Astrocyte of the hippocampus (primary cell): ENCODE measurements at places on chromosomes 4 and X.
A peak's percentile ranks its signal among the peaks of the same experiment; 100 is the strongest.

DNA sequence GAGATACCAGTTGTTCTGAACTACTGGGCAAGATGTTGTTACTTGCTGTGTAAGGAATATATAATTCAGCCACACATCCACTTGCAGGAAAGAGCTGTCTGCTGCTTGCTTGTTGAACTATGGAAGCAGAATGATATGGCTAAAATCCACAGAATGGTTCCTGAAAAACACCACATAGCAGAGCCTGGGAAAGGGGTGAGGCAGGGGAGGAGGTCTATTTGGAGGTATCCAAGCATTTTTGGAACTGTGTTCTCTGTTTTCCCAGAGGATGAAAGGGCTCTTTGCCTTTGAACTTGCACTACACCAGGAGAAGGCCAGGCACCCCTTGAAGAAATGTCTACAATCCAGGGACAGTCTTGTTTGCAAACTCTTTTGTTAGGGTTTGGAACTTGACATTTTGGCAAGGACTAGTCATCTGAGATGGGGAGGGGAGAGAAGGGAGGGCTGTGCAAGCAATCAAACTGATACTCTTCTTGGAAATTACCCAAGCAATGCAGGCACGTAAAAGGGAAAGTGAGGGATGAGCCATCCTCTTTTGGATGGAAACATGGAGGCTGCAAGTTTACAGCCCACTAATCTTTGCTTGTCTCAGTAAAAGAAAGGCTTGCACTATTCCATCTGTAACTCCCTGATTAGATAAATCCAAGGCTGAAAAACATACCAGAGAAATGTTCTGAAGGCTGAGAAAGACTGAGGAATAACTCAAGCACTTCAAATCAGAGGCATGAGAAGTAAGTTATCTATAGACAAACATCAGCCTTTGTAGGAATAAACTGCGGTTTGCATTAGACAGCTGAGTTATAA is 141.0 kb downstream of the TSPAN5 start:
- peak; percentile 29 for DNase-seq

DNA sequence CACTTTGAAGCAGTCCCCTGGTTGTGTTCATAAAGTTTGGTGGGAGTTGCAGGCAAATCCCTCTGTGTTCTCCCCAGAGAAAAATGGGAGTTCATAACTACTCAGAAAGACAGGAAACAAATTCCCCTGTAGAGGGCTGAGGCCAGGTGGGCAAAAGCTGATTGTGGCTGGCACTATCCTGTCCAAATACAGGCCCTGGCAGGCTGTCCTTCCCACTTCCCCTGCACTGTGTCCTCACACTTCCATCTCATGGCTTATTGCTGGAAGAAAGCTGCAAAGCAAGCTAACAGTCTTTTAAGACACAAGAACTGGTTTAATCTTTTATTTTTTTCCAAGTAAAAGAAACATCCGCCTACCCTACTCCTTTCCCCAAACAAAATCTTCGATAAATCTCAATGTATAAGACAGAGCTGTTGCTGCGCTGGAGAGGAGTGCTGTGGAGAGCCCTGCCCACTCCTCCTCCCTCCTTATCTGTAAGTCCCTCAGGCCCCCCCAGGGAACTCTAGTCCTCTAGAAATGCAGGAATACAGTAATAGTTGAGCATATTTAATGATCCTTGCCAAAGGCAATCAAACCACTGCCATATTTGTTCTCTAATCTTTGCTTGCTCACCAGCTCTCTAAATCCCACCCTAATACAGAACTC is 14.0 kb downstream of the TAPT1 start:
- no peak for DNase-seq

- DNase-seq = no peak
Measured at GRCh38 chr4:2930758-2931511, 32.3 kb downstream of the NOP14 start.

GRCh38 chr4:88791274-88791673 is 93.6 kb upstream of the NAP1L5 start:
- DNase-seq = peak; percentile 60

DNA sequence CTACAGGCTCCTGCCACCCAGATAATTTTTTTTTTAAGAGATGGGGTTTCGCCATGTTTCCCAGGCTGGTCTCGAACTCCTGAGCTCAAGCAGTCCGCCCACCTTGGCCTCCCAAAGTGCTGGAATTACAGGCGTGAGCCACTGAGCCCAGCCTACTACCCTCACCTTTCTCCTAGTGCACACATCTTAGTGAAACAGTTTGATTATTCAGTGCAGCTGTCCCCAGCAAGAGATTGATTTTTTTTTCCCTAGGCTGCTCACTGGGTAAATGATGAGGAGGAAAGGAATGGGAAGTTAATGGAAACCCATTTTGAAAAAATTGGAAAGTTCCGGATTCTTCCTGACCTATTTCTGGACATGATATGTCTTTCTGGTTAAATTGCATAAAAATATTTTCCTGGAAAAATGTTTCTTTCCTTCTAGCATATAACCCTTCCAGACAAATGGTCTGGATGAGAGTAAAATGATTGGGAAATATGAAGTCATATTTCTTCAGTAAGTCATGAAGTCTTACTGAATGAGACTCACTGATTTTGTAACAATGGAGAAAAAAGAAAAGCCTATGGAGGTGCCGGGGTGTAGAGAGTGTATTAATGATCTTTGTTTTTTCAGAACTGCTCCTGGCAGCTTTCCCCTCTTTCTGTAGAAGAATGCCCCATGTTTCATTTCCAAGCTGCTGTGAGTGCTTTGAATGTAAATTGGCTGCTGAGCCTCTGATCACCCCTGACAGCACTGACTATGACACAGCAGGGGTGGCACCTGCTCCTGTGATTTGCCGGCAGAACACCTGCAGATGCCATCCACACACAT is 19.5 kb upstream of the ZNF41 start:
- DNase-seq = peak; percentile 17

GRCh38 chr4:126221717-126222340 is 907.1 kb downstream of the FAT4 start:
- no peak for DNase-seq

DNA sequence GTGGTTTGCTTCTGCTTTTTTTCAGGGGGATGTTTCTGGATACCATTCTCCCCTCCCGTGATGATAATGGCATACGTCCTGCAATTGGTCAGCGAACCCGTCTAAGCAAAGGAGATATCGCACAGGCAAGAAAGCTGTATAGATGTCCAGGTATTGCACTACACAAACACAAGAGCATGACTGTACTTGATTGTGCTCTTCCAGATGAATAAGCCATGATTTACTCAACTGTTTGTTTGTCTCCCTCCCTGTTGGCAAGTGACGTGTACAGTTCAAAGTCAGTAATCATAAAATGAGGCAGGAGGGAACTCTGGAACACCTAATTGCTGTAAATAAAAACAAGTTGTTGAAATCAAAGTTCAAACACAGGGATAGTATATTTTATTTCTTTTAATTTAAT is 141.4 kb downstream of the TLL1 start:
- peak; percentile 70 for DNase-seq

- peak; percentile 67 for DNase-seq
Measured at GRCh38 chrX:140918398-140919038, 83.9 kb upstream of the SPANXB1 start.

- DNase-seq = no peak
Measured at GRCh38 chr4:104500442-104500841, 5.7 kb upstream of the CXXC4 start.

DNA sequence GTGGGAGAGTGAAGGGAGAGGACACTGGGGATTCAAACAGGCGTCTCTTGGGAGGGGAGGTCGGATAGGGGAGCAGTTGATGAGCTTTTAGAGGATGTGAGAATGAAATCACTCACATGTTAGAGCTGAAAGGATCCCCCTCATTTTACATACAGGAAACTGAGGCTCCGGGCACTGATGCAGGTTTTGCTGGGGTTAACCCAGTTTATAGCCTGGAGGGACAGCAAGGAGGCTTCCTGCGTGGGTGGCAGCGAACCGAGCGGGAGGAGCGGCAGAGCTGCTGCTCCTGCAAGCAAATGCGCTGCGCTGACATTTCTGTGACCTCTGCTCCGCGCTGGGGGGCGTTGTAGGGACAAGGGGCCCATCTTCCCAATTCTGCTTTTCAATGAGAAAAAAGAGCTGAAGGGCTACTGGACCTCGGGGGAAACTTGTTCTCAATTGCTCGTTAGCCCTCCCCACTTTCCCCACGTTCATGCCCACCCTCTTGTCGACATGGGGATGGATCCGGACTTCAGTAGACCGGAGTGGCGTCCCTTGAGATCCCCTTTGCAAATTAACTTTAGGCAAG is 1.2 kb upstream of the NEUROG2 start:
- DNase-seq = peak; percentile 7

- DNase-seq = no peak
Measured at GRCh38 chr4:30865691-30866090, 145.5 kb downstream of the PCDH7 start.

GRCh38 chr4:184163813-184164212 is 53.9 kb downstream of the ENPP6 start:
- peak; percentile 75 for DNase-seq

DNA sequence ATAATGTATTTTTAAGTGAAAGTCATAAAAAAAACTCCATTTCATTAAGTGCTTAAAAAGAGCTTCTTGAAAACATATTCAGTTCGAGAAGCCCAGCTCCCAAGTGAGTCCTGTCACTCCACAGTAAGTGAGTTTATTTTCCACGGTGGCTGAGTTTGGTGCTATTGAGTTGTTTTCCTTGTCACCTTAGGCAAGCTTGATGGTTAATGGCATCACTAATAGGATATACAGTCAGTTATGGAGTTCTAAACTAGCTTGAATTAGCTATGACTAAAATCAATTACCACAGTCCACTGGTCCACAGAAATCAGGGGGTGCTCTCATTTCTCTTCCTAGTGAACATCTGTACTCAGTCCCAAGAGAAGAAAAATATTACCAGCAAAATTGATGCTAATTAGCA is 1526.2 kb upstream of the IGFBP7 start:
- DNase-seq = no peak

GRCh38 chr4:100581337-100581736 is 63.5 kb upstream of the EMCN start:
- DNase-seq = no peak

DNA sequence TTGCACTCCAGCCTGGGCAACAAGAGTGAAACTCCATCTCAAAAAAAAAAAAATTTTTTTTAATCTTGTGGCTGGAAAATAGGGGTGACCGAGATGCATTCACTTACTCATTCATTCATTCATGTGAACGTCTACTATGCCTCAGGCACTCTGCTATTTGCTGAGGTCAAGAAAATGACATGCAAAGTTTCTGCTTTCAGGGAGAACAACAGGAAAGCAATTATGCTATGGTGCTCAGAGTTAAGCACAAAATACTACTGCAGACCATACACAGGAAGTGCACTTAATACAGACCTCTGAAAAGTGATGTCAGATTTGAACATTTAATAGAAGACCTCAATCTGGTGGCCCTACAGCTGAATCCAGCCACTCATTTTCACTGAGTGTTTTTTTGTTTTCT is 59.6 kb upstream of the DUSP21 start:
- DNase-seq = no peak

DNA sequence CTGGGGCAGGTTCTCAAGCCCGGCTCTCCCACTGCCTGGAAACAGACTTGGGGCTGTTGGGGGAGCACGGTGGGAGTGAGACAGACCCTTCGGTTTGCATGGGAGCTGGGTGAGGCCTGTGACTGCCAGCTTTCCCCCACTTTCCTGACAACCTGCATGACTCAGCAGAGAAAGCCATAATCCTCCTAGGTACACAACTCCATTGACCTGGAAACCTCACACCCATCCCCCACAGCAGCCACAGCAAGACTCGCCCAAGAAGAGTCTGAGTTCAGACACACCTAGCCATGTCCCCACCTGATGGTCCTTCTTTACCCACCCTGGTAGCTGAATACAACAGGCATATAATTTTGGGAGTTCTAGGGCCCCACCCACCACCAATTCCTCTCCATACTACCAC is 57.6 kb upstream of the UBQLN2 start:
- no peak for DNase-seq

DNA sequence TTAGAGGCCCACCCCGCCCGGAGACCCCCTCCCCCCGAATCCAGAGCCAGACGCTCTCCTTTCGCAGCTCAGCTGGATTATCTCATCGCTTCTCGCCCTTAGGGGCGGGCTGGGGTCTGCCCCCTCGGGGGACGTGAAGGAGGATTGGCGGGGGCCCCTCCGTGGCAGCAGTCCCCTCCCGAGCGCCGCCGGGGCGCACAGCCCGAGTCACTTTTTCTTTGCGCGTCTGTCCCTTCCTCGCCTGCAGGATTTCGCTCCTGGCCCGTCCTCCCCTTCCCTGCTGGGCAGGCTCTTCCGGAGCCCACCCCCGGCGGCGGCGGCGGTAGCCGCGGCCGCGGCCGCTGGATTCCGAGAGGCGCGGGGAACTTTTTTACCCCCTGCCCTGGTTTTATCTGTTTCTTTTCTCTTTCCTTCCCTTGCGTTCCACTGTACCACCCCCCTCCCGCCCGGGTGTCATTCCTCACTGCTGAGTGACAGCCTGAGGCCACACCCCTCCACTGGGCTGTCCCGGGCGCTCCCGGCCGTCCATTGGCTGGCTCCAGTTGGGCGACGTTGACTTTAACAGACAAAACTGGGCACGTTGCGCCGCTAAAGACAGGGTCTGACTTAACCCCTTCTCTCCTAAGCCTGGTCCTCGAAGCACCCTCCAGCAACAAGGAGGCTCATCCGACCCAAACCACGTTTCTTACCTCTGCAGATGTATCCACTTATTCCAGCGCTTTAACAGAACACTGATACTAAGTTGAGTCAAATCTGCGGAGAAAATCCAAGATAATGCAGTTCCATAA is 492 bp upstream of the NKX3-2 start:
- peak; percentile 83 for DNase-seq

GRCh38 chr4:15653420-15653819 is 1.7 kb downstream of the FBXL5 start:
- DNase-seq = no peak
